ENCODE measurements at places on chromosomes 2 and 18. TPM values are rescaled to one million over a fixed set of nuclear protein-coding genes. Genes with fewer than 3 reads are reported as not detected.

- DNase-seq = no peak
Observed at GRCh38 chr2:40279001-40279400, 172.9 kb downstream of the SLC8A1 start.

GRCh38 chr18:43115076-43115921 is at the start of gene RIT2:
Gene RIT2, minus strand, starts transcription at chr18:43115685.
- DNase-seq = no peak

DNA sequence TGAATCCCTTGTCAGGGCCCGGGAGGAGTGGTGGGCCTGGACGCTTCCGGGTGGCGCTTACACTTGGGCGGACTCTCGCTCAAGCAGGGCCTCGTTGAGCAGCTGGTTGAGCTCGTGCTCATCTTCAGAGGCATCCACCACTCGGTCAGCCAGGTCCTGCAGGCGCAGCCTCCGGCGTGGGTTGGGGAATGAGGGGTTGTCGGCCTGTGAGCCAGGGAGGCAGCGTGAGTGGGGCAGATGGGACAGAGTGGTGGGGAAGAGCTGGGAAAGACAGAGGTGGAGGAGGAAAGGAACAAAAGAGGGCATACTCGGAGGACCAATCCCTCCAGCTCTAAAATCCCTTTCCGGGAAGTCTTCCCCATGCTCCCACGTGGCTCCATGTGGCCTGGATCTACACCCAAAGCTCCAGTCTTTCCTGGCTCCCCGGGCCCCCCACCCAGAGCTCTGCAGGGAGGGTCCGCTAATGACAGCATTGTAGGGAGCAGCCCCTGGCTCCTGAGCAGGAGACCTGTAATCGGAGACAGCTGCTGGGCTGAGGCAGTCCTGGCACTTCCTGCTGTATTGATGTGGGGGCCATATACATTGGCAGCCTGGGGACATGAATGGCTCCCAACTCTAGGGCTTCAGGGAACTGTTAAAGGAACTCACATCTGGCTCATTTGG is 41.6 kb downstream of the CENPO start:
- DNase-seq = no peak

- no peak for DNase-seq
Observed at GRCh38 chr18:47184419-47185050, 8.4 kb upstream of the IER3IP1 start.

- DNase-seq = no peak
Observed at GRCh38 chr2:61634512-61634911, 96.4 kb upstream of the XPO1 start.

- DNase-seq = no peak
Observed at GRCh38 chr18:76546088-76546435, 51.0 kb upstream of the ZNF516 start.

DNA sequence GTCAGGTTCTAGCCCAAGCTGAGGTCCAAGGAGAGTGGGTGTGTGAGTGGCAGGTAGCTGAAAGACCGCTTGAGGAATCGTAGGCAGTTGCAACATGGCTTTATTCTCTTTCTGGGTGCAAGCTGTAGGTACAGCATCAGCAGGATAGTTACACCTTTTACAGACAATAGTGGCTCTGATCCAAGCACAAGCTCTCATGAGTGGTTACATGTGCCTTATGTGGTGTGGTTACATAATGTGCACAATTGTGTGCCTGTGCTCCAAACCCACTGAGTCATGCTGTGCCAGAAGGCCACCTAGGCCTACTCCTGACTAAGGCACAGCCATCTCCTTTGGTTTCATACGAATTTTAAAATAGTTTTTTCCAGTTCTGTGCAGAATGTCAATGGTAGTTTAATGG is 227.6 kb downstream of the SATB2 start:
- no peak for DNase-seq

DNA sequence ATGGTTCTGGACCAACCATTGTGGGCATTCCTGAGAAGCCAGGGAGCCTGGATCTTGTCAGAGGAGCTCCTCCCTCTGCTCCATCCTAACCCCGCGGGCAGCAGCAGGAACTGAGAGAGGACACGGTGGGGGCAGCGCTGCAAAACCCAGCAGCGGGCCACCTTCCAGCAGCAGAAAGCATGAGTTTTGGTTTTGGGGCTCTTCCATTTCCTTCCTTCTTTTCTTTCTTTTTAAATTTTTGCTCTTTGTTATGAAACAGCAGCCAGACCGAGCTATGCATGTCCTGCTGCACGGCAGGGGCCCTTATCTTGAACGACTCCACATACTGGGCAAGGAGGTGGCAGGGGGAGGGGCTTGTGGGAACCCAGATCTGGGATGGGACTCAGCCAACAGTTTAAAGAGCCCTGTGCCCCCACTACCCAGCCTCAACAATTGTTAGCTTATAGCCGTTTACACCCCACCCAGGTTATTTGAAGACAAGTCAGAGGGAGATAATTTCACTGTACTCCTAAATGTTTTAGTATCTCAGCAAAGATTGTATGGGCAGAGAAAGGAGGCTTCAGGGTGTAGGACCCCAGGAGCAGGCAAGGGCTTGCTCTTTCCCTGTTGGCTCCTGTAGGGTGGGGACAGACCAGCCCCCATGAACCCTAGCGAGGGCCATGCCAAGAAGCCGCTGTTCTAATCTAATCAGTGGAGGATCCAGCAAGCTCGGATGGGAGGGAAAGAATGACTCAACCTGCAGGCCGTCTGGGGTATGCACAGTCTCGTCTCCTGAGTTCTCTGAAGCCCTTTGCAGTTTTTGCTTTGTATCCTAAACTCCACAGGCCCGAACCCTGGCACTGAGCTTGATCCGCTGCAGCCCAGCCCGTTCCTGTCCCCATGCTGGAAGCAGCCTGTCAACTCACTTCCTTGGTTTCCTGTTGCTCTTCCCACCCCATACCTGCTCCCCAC is 75.3 kb downstream of the LRRFIP1 start:
- no peak for DNase-seq

GRCh38 chr2:239903803-239904202 is 121.3 kb downstream of the NDUFA10 start:
- no peak for DNase-seq

GRCh38 chr18:5608846-5609245 is 65.0 kb upstream of the EPB41L3 start:
- no peak for DNase-seq

DNA sequence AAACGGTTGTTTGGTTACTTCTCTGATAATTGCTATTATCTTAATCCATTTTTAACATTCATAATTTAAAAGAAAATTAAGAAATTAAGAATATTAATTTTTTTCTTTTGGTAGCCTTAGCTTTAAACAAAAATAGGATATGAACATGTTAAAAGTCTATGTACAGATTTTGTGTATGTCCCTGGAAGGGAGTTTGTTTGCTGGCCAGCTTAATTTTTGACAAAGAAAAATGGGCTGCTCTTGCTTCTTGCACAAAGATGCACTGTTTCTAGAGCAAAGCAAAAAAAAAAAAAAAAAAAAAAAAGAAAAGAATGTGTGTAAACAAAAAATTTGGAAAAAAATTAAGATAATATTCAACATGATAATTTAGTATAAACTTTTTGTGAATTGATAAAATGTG is 1.3 kb downstream of the RFTN2 start:
- no peak for DNase-seq

GRCh38 chr2:182018218-182018617 is 32.6 kb downstream of the PPP1R1C start:
- DNase-seq = no peak

DNA sequence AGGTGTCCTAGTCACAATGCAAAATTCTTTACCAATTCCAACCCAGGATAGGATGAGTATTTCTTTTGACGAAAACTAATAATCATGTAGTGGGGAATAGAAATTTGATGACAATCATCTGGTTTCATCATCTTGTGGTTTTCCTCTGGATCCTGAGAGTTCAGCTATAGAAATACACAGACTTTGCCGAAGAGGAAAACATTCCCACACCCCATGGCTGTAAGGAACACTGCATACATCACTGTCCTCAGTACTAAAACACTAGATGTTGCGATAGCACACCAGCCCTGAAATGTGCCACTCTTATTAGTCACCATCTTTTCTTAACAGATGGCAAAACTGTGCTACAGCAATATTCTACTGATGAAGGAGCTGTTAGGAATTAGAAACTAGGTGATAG is 29.4 kb downstream of the CERKL start:
- no peak for DNase-seq

- no peak for DNase-seq
Observed at GRCh38 chr2:176555112-176555511, 285.9 kb downstream of the MTX2 start.

ERCC3 gene
- 69.0 TPM for total RNA-seq

GALNT13 gene
- total RNA-seq = 3.1 TPM

IDH1 gene
- total RNA-seq = 55.5 TPM

ALKAL2 gene
- 38.9 TPM for total RNA-seq

SLC9A4 gene
- not detected for total RNA-seq

TACR1 gene
- 5.7 TPM for total RNA-seq

CROCC2 gene
- total RNA-seq = 0.44 TPM

SLC19A3 gene
- total RNA-seq = 52.1 TPM

ALPG gene
- not detected for total RNA-seq

BMP10 gene
- total RNA-seq = not detected
